Renal cortical epithelial cell (primary cell): ENCODE measurements at places on chromosomes 7 and 10.

DNA sequence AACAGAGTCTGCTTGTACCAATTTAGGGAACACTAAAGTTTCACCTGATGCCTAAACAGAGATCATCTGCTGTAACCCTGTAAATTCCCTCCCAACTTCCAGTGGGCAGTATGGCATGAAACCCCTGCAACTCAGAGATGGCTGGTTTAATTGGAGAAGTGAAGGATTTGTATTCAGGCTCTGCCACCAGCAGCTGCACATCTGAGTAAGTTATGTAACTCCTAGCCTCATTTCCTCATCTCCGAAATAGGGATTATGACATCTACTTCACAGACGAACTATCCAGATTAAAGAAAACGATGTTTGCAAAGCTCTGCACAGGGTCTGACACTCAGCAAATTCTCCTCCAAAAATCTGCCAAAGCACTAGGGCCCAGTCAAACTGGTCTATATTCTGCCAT, 493.0 kb downstream of the KCNMA1 start:
- DNase-seq, result no peak

- no peak for DNase-seq
These were observed 12.7 kb downstream of the STEAP2 start for GRCh38 chr7:90224195-90224594.

DNA sequence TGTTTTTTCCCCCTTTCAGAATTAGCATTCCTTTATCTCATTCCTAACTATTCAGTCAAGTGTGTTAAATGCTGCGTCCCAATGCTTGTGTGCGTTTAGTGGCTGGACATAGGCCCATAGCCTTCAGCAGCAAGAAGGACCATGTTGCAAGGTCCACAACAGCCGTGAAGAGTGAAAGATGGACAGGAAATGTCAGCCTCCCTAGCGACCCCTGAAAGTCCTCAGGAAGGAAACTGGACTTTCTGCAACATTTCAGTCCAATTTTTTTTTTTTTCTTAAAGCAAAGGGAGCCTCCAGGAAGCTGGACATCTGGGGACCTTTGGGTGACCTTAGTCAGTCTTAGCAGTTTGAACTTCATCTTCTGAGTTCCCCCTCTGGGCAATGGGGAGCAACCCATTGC, 550.7 kb upstream of the MGMT start:
- DNase-seq, result no peak

DNA sequence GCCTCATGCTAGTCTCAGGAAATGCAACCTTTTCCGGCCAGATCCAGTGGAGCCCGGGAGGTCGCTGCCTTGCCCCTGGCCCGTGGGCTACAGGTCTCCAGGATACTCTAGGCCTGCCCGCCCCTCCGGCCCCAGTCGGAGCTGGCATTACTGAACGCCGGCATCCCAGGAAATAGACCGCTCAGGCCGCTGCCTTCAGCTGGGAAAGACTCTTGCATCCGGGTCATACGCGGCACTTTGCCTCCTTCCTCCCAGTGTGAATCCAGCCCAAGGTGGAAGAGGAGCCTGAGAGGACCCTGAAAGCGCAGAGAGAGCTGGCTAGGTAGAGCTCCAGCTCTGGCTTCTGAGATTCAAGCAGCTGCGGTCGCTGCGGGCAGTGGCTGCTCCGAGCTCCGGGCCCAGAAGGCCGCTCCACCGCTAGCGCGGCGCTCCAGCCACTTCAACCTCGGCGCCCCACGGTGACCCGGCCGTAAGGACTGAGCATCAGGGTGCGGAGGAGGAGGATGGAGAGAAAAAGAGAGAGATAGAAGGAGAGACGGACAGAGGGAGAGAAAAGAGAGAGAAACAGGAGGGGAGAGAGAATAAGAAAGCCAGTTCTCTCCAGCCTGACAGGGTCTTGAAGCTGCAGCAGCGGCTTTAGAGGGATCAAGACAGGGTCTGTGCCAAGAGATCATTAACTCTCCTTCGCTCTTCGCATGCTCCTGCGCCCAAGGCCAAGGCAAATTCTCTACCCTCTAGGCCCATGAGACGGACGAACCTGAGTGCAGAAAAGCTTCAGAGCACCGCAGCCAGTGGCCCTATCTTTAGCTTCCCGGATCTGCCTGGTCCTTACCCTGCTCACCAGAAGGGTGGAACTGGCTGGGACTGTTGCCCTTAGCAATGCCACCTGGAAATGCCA, 1.8 kb upstream of the HOXA10 start:
- DNase-seq, result no peak

- DNase-seq, result peak; percentile 86
These were observed 174.5 kb upstream of the AKR1E2 start for GRCh38 chr10:4651404-4652037.

DNA sequence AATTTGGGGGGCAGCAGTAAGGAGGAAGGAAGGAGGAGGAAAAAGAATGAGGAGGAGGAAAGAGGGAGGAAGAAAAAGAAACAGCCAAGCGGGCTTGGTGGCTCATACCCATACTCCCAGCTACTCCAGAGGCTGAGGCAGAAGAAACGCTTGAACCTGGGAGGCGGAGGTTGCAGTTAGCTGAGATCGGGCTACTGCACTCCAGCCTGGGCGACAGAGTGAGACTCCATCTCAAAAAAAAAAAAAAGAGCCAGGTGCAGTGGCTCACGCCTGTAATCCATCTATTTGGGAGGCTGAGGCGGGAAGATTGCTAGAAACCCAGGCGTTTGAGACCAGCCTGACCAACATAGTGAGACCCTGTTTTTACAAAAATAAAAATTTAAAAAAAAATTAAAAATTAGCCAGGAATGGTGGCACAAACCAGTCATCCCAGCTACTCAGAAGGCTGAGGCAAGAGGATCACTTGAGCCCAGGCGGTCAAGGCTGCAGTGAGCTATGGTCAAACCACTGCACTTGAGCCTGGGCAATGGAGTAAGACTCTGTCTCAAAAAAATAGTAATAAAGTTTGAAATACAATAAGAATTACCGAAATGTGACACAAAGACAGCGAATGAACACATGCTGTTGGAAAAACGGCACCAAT, 14.1 kb upstream of the CRCP start:
- no peak for DNase-seq

DNA sequence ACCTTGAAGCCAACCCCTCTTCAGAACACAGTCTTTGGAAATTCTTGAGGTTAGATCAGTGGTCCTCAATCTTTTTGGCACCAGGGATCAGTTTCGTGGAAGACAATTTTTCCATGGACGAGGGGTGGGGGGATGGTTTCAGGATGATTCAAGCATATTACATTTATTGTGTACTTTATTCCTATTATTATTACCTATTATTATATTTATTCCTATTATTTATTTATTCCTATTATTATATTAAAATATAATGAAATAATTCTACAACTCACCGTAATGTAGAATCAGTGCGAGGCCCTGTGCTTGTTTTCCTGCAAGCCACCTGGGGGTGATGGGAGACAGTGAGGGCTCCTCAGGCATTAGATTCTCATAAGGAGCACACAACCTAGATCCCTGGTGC, 17.9 kb downstream of the CAMK1D start:
- no peak for DNase-seq

DNA sequence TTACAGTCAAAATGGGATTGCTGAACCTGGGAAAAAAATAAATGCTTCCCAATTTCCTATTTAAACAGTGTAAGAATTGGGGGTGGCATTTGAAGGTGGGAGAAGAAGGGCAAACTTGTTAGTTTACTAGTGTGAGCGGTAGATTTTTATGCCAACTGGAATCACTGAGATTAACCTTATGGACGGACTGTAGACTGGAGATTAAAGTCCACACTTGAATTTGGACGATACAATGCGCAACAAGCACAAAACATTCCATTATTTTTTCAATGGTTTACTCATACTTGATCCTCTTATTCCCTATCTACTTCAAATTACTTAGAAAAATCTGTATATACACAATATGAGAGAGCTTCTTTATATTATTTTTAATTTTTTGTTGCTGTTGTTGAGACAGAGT, 269.6 kb upstream of the KLF14 start:
- no peak for DNase-seq

DNA sequence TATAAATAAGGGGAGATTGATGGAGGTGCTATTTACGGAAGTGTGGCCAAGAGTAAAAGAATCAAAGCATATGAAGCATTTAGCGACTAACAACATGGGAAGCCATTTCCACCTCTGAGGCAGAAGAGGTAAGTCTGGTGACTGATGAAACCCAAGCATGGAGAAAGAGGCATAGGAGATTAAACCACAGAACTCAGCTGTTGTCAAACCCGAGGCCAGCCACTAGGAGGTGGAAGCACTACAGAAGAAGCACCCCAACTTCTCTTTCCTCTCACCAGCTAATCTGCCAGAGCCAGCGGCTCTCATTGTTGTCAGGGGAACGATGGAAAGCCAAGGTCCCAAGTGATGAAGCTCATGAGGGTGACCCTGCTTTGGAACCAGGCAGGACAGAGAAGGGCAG, 19.6 kb upstream of the CNTNAP2 start:
- DNase-seq, result no peak

GRCh38 chr7:43364391-43364790, 218.5 kb upstream of the STK17A start:
- DNase-seq, result no peak

GRCh38 chr7:106284714-106285050, at the start of gene NAMPT:
Gene NAMPT, minus strand, starts transcription at chr7:106284983. Its CDS starts 99 bp downstream, at chr7:106284884.
- no peak for DNase-seq

DNA sequence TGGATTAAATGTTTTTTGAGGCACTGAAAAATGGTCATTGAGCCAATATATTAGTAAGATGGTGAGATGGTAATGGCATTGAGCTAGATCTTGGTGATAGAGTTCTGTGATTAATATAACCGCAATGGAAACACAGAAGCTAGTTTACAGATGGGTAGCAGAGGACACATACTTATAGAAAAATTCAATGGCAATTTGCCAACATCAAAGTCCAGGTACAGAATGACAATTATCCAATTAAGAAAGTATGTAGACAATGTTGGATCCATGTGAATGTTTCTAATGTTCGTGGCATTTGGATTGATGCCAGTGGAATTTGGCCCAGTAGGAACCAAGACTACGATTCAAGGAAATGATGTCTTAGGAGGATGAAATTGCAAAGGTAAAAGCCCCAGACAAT, 187.8 kb downstream of the GNAT3 start:
- DNase-seq, result peak; percentile 81

DNA sequence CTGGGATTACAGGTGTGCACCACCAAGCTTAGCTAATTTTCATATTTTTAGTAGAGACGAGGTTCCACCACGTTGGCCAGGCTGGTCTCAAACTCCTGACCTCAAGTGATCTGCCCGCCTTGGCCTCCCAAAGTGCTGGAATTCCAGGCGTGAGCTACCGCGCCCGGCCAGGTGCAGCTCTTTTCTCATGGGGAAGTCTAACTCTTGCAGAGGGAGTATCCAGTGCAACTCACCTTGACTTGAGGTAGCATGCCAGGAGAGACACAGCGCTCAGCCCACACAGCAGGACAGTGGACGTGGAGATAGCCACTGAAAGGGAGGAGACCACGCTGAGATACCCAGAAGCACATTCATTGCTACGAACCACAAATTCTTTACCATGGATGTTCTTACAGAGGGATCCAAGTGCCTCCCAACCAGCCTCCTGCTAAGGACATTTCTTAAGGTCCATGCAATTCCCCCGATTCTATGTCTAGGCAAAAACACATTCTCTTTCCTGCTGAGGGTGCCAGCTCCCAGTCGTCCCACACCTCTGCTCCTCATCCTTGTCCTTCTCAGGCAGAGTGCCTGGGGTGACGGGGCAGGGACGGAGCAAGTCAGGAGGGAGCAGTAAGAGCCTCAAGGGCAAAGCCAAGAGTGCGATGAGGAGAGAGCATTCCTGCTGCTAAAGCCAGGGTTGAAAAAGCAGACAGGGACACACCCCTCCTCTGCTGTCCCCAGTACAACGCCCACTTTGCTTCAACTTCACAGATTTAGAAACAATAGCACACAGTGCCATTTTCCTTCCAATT, 21.0 kb downstream of the IL15RA start:
- DNase-seq, result no peak

DNA sequence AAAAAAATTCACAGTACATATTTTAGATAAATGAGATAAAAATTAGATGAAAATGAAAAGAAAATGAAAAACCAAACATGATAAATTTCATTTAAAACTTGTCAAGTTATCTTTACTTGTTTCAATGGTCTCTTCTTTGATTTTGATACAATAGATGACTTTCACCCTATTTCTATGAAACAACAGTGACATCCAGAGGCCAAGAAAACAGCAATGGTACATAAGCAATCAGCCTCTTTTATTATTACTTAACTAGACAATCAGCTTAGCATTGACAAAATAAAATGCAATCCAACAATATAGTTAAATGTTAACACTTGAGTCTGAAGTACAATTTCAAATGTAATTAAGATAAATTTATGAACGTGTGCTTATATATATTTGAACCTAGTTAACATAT, 74.8 kb upstream of the GPR37 start:
- DNase-seq, result peak; percentile 6

DNA sequence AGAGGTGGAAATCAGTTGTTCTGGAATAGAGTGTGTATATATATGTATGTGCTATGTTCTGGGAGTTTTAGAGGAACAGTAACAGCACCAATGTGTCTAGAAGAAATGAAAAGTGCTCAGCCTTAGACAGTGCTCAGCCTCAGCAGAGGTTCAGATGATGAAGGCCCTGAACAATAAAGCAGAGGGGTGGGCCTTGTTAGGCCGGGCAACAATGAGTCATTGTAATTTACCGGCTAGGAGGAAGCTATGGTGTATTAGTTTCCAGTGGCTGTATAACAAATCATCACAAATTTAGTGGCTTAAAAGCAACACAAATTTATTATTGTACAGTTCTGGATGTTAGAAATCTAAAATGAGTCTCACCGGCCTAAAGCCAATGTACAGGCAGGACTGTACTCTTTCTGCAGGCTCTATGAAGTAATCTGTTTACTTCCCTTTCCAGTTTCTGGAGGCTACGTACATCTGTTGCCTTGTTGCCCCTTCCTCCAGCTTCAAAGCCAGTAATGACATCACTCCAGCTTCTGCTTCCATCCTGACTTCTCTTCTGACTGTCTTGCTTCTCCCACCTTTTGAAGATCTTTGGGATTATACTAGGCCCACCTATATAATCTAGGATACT, 84.6 kb downstream of the CH25H start:
- peak; percentile 38 for DNase-seq

GRCh38 chr7:22220941-22221340, 136.0 kb downstream of the RAPGEF5 start:
- no peak for DNase-seq

- DNase-seq, result no peak
These were observed 89.0 kb upstream of the STEAP4 start for GRCh38 chr7:88395715-88396114.

DNA sequence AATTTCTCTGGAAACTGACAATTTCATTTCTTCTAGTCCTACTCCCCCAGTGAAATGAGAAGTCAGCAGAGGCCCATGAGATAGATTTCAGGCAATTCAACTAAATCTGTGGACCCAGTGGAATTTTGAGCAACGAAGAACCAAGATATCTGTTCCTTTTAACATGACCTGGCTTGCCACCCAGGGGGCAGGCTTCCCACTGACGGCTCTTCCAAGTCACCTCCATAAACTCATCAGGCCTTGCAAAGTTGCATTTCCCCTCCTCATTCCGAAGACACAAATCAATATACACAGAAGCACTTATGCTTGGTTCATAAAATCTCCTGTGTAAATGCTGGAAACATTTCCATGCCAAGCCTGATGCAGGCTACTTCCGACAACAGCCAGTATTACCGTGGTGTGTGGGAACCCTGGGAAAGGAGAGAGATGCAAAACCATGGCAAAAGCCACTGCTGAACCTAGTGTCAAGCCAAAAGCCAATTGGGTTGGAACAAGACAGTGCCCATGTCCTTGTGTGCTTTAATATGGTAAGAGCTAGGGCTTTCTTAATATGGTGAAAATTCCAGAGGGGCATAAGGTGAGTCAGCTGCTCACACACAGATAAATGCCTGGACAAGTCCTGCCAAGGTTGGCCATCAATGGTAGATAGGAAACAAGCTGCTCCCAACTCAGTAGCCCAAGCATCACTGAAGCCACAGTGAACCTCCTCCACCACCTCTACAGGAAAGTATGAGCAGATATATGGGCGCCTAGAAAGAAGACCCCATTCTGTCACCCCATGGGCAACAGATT, 1.6 kb downstream of the FRMD4A start:
- DNase-seq, result no peak
